ENCODE measurements at places on chromosomes 4 and X.
A peak's percentile ranks its signal among the peaks of the same experiment; 100 is the strongest.

DNA sequence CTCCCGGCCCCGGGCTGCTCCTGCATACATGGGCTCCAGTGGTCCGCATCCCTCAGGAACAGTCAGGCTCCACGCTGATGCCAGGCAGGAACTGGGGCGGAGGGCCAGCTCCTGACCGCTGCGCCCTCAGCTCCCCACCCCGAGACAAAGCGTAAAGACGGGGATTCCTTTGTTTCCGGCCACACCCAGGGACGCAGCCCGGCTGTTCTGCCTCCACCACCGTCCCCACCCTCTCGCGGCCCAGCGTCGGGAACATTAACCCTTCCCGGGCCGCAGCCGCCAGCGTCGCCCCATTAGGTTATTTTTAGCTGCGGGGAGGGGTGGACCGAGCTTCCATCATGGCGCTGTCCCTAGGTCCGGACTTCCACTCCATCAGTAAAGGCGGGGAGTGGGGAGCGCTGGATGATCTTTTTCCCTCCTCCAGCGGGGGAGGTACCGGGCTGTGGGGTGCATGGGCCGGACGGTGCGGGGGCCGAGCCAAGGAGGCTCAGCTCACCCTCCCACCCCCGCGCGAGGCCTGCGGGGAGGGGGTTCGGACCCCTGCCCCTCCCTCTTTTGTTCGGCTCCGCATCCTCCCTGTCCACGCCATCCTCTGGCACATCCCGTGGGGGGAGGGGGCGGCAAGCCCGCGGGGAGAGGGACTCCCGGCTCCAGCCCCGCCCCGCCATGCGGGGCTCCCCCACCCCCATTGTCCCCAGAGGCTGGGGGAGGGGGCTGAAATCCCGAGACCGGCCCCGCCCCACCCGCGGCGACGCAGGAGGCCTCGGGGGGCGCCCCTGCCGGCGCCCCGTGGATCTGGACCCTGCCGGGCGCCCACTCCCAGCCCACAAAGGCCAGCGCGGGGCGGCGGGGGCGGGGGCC lies 5.3 kb downstream of the CRMP1 start:
- no peak for DNase-seq

- DNase-seq: peak; percentile 70
These were observed at the start of gene TMEM131L for GRCh38 chr4:153466081-153466948. TMEM131L (plus strand) TSS chr4:153466360; CDS start chr4:153466398, 38 bp downstream.

- no peak for DNase-seq
These were observed 359.2 kb downstream of the CCSER1 start for GRCh38 chr4:90486346-90486745.

GRCh38 chr4:13705521-13706041 lies 78.1 kb upstream of the BOD1L1 start:
- DNase-seq: no peak

GRCh38 chrX:19902110-19902509 lies 14.7 kb upstream of the SH3KBP1 start:
- peak; percentile 69 for DNase-seq

GRCh38 chrX:24858004-24858746 lies 157.6 kb downstream of the ARX start:
- DNase-seq: peak; percentile 3

DNA sequence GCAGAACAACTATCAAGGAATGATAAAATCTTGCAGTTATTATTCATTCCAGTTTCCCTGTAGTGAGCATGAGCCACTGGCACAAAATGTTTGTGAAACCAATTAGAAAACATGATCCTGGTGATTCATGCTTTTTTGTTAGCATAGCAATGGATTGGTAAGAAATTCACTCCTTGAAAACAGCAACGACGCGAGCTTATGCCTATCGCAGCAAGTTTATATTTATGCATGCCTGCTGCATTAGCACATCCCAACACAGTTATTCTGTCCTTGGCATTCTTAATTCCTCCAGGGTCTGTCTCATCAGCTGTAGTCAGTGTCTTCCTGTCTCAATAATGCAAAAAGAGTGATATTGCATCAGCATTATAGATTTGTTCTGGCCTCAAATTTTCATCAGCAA lies 975.9 kb downstream of the STIM2 start:
- DNase-seq: peak; percentile 84

DNA sequence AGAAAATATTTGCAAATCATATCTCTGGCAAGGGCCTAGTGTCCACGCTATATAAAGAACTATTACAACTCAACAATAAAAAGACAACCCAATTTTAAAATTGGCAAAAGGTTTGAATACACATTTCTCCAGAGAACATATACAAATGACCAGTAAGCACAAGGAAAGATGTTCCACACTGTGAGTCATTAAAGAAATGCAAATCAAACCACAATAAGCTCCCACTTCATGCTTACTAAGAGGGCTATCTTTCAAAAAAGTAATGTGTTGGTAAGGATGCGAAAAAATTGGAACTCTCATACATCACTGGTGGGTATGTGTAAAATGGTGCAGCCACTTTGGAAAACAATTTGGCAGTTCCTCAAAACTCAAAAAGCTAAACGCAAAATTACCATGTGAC lies 884.0 kb upstream of the INTU start:
- DNase-seq: peak; percentile 66

GRCh38 chr4:53480909-53481308 lies 103.5 kb downstream of the FIP1L1 start:
- DNase-seq: peak; percentile 48

- DNase-seq: no peak
These were observed 770 bp upstream of the TIGD2 start for GRCh38 chr4:89110541-89110985.

- DNase-seq: peak; percentile 8
These were observed 344.7 kb downstream of the PCDH10 start for GRCh38 chr4:133493776-133494175.

DNA sequence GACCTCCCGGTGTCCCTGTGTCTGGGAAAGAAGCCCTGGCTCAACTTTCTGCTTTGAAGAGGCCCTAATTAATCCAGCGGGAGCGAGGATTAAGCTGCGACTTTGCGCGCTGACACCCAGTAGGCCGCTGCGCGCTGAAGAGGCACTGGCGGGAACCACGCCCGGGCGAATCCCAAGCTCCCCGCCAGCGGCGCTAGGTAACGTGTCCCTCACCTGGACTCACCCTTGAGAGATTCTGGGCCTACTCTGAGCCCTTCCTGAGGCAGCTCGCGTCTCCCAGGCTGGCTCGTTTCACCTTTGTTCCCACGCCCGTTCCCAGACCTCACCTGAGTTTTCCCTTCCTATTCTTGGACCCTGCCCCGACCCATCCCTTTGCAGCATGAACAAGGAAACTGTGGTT lies 616 bp upstream of the KLHL34 start:
- no peak for DNase-seq

DNA sequence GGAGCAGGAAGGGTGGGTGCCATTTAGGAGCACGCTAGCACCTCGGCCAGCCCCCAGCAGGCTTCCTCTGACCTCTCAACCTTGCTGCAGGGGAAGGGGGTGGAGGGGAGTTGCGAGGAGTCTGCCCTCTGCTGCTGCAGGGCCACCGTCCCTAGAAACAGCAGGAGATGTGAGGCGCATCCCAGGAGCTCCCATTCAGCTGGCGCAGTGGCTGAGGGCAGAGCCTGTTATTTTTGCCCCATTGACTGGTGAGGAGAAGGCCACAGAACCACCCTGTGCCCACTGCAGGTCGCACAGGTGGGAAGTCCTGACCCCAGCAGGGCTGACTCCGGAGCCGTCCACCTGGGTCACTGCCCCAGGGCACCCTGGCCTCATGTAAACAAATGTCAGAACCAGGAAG lies 8.0 kb downstream of the PDE6B start:
- DNase-seq: no peak

DNA sequence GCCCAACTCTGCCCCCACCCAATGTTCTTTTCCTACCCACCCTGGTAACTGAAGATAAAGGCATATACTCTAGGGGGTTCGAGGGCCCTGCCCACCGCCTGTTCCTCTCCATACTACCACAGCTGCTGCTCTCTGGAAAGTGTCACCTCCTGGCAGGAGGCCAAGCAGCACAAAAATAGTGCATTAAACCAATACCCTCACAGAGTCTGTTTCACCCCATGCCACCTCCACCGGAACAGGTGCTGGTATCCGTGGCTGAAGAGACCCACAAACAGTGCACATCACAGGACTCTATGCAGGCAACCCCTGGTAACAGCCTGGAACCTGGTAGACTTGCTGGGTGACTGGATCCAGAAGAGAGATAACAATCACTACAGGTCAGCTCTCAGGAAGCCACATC lies 85.1 kb upstream of the CTSO start:
- no peak for DNase-seq

GRCh38 chrX:43552703-43553102 lies 103.4 kb upstream of the MAOA start:
- DNase-seq: no peak

DNA sequence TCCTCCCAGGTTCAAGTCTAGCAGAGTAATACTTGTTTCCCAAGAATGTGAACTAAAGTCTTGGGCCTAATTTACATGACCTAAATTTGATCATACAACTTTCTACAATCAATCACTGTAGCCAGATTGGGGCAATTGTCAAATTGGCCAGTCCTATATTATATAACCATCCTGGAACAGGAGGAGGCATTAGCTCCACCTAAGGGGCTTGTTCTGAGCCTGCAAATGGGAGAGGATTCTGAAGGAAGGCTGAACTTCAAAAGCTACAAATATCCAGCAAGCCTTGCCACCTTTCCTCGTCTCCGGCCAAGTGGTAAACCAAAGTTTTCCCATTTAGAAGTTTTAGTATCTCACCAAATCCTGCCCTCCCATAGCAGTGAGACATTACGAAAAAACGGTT lies 1289.6 kb upstream of the TENM3 start:
- no peak for DNase-seq

GRCh38 chr4:1775731-1776500 lies 17.2 kb upstream of the FGFR3 start:
- no peak for DNase-seq

DNA sequence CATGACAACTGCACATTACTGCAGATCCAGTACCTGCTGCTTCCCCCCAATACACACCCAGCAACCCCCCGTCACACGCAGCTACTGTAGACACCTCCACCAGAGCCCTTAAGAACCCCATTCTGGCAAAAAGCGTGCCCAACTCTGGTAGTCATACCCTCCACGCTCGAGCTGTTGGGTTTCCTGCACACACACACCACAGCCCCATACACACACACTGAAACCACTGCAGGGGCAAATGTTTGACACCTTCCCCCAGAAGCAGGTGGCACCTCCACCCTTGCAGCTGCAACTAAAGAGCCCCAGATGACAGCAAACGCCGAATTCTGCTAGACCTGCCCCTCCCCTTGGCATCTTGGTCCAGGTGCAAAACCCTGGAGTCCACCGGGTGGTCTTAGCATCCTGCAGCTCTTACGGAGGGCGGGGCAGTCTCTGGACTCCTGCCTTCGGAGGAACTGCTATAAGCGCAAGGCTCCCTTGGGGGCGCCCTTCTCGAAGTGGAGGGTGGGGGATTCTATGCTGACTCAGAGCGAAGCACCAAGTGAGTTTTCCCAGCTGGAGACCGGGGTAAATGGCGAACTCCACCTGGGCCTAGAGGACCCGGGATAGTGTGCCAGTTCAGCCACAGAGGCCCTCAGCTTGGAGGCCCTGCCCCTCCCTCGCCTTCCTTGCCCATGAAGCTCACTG lies 1.5 kb downstream of the FRMPD3 start:
- peak; percentile 10 for DNase-seq

DNA sequence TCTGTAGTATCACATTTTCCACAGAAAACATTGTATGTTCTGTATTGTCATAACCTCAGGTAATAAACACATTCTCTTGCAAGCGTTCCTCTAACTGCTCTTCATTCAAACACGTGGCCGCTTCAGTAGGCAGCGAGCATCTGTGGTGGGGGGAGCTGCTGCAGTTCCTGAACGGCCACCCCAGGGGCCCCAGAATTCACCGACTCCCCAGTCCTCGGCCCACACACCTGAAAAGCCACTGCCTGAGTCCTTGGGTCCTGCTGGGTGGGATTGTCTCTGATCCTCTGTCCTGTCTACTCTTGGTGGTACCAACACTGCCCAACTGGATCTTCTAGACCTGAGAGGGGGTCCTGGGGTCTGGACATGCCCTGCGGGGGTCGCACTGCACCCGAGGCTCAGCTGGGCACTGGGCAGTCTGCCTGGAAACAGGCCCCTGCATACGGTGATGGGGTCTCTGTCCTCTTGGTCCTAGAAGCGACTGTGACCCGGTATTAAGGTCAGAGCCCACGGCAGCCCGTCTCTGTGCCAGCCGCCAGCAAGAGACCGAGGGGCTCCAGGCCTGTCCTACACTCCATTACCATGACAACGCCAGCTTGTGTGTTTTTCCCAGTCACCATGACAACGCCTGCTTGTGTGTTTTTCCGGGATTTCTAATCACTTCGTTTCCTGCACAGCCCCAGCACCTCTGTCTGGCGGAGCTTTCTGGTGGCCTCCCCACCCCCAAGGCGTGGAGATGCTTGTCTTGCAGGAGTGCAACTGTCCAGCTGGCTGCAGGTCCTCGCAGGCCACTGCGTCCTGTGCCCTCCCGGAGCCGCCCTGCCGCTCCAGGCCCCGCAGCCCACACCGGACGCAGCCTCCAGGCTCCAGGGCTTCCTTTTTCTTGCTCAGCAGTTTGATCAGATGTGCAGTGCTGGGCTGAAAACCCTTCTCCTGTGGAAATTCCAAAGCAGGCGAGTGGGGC lies 16.0 kb downstream of the CTBP1 start:
- DNase-seq: peak; percentile 24

- DNase-seq: no peak
These were observed 183.0 kb upstream of the NOCT start for GRCh38 chr4:138832563-138832962.

GRCh38 chr4:150078579-150079080 lies 385 bp downstream of the DCLK2 start:
- peak; percentile 57 for DNase-seq

DNA sequence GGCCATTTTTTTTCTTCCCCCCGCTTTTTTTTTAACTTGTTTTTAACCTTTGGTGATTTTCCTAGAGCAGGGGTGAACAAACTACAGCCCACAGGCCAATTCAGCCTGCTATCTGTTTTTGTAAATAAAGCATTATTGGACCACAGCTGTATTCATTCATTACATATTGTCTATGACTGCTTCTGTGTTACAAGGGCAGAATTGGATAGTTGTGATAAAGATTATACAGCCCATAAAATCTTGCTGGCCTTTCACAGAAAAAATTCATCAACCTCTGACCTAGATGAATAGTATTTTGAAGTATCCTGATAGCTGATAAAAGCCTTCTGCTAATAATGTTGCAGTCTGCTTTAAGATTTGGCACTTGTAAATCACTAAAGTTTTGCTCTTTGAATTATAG lies 63.4 kb downstream of the SMAD1 start:
- no peak for DNase-seq

DNA sequence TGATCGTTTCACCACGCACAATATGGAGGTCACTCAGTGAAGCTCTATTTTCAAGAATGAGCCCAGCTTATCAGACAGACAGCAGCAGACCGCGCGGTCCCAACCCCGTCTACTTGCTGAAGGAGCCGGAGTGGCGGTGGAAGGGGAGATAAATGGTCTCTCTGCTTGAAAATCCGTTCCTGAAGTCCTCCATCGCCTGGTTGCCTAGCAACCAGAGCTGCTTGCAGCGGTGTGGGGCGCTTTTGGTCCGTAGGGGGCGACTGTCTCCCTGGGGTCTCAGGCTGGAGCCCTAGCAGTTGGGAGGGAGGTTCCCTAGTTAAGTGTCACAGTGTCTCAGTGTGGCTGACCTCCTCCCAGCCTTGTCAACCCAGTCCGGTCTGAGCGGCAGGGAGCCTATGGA lies 8.3 kb upstream of the DLG3 start:
- DNase-seq: peak; percentile 19

- DNase-seq: peak; percentile 24
These were observed 20.9 kb upstream of the MTM1 start for GRCh38 chrX:150547375-150548115.

- peak; percentile 41 for DNase-seq
These were observed 23.2 kb downstream of the BBS12 start for GRCh38 chr4:122755675-122756074.

GRCh38 chr4:189002475-189002874 lies 863.2 kb downstream of the TRIML1 start:
- no peak for DNase-seq
